ENCODE measurements at places on chromosomes 7 and 10.
A peak's percentile ranks its signal among the peaks of the same experiment; 100 is the strongest.

GRCh38 chr7:139720705-139721231 lies 57.0 kb downstream of the HIPK2 start:
- no peak for DNase-seq

DNA sequence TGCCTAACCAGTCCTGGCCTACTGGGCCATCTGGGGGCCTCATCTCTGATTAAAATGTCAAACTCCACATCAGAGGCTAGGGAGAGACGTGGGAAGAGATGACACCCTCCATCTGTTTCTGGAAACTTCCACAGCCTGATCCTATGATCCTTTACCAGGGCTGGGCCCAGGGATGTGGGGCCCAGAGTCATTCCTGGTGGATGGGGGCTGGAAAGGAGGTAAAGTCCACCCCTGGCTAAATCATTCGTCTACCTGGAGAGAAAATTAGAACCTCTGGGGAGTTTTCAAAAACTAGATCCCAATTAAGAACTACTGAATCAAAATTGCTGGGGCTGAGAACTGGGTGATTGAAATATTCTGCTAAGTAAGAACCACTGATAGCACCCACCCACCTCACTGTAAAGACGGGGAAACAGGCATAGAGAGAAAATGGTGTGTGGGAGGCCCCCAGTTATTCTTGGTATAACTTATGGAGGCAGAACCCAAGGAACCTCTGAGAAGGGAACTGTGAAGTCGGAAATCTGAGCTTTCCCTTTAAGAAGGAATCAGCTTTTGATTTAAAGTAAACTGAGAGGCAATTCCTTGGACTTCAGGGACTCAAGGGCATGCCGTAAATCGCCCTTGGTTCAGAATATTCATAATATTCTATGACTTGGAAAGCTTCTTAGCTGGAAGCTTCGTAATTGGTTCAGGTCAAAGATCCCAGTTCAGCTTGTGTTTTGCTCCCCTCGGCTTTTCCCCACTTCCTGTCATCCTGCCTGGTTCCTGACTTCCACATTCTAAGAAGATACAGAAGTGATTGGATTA lies 53.1 kb downstream of the PRKAG2 start:
- no peak for DNase-seq

DNA sequence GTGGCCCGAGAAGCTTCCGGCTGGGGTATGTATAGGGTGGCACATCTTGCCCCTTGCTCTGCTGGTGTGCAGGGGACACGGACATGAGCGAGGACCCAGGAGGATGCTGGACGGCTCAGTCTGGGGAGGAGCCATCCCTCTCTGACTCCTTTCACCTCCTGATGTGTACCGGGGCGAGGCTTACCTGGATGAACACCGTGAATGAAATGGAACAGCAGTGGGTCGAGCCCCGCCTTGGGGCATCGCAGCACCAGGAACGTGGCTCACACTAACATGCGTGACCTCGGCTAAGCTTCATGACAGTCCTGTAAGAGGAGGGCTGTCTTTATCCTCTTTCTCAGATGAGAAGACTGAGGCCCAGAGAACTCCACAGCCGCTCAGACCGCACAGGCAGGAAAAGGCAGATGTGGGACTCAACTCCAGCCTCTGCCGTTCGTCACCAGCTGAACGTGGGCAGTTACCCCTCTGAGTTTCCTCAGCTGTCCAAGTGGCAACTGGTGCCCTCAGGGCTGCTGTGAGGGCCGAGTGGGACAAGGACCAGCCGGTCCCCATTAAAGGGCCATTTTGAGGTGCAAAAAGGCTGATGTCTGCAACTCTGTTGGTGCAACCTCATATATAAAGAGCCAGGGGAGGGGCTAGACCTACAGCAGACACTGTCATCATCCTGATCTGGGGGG lies 54.5 kb downstream of the INSIG1 start:
- DNase-seq = no peak

- DNase-seq = no peak
Observed at GRCh38 chr7:29019387-29019786, 61.3 kb upstream of the TRIL start.

- DNase-seq = no peak
Observed at GRCh38 chr10:115829521-115830205, 443.3 kb downstream of the GFRA1 start.

DNA sequence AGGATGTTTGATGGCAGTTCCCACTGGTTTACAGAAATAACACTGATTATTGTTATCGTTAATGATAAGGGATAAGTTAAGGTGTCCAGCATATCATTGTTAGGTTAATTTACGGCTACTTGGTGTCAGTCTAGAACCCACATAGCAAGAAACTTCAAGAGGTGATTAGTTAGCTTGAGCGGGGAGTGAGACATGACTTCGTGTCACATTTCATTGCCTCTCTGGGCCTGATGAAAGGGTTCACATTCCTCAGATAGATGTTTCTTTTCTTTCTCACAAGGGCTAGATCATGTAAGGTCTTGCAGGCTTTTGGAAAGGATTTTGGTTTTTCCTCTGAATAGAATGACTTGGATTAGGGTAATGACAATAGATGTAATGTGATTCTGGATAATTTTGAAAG lies 26.7 kb downstream of the WAC start:
- no peak for DNase-seq

DNA sequence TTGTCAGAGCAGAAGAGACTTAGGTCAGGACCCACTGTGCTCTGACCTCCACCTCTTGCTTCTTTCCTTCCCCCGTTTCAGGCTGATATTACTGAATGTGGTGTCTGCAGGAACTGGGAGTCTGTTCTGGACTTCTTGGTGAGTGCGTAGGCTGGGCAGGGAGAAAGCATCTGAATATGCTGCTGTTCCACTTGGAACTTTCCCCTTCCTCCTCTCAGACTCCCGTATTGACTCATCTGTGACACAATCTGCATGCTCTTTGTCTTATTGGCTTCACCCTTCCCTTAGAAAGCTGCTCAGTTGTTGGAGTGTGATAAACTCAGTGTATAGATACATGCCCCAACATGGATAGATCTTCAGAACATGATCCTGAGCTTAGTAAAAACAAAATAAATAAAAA lies 137.6 kb upstream of the HABP2 start:
- no peak for DNase-seq

DNA sequence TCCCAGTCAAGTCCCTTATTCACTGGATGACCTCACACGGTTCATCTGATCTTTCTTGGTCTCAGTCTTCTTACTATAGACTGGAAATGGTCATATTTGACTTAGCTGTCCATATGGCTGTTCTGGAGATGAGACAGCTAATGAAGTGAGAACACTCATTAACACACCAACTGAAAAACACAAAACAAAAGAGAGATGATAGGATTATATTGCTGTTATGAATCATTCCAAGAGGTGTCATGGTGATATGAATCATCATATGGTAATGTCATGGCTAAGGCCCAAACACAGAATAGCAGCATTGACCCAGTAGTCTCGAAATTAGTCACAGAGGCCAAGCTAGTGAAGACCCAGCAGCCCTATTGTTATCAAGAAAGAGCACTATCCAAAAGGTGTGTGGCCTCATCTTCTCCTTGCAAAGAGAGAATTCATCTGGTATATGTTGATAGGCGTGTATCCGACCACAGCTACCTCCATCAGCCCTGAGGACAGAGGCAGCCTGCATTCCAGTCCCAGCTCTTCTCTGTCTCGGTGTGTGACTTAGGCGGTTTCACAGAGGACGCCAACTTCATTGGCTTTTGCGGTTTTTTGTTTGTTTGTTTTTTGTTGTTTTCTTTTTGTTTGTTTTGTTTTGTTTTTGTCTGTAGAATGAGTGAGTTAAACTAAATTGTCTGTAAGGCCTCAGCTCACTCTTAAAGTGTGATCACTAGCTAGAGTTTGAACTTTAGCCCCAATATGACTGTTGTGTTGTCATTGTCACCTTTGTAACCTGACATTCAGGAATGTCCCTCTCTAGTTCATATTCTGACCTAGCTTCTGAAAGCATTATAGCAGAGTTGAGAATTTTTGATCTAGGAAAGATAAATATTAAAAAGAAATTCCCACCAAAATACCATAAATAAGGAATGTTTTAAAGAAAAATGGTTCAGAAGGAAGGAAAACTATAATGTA lies 97.4 kb upstream of the PDCD4 start:
- peak; percentile 36 for DNase-seq

DNA sequence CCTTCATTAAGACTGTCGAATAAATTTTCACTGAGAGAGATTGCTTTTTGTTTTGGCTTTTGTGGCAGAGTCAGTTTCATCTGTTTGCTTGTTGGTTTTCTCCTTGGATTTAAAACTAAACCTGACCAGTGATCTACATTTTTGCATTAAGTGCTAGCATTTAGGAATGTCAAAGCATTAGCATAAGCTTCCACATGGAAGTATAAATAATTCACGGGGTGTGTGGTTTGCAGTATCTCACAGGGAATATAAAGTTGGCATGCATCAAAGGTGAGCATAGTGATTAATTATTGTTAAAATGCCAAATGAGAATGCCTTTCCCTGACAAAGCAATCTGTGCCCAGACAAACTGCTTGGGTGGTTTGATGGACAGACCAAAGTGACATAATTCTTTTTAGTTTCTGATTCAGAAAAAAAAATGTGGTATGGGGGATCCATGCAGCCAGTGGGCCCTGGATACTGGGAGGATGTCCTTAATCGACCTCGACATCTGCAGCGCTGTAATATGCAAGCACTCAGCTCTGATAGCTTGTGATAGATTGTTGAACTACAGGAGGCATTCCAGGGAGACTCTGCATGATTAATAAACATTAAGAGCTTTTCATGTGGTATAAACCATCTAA lies 339.3 kb upstream of the POM121L12 start:
- DNase-seq = no peak

GRCh38 chr7:102304668-102305067 lies 18.0 kb downstream of the SH2B2 start:
- DNase-seq = no peak

GRCh38 chr10:75035975-75036708 lies 75.3 kb upstream of the SAMD8 start:
- no peak for DNase-seq

- no peak for DNase-seq
Observed at GRCh38 chr7:36207451-36208291, 54.6 kb downstream of the EEPD1 start.

DNA sequence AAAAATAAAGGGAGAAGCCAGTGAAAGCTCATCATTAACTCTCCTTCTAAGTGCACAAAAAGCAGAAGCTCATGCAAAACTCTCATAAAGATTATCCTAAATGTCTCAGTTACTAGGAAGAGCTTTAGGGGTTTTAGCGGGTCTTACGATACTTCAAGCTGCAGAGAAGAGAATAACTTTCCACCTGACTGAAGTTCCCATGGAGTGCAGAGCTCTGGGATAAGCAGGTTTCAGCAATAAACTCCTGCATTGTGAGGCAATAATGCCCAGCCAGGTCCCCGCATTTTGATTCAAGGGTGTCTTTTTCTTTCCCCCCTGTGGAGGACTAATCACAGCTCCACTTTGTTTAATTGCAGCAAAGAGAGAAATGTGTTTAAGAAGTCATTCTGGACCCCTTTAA lies 241.9 kb upstream of the SP8 start:
- no peak for DNase-seq

- no peak for DNase-seq
Observed at GRCh38 chr10:44386546-44387052, 1.7 kb upstream of the CXCL12 start.

GRCh38 chr7:75806560-75807307 lies 6.9 kb downstream of the CCL24 start:
- DNase-seq = no peak

GRCh38 chr7:157005456-157006204 lies 4.8 kb downstream of the MNX1 start:
- no peak for DNase-seq

- peak; percentile 24 for DNase-seq
Observed at GRCh38 chr10:80260295-80261243, 28.9 kb downstream of the MAT1A start.

DNA sequence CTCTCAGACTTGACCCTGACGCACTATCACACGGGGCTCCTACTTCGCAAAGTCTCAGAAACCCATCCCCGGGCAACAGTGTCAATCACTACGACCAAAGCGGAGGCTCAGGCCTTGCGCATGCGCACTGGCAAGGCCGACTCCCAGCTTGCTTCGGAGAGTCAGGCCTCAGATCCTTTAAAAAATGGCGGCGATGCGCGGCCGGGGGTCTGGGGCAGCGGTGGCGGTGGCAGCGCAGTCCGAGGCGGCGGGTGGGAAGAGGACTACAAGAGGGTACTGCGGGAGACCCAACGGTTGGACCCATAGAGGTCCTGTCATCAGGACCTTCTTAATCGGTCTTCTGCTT lies 196.9 kb downstream of the ZNF716 start:
- no peak for DNase-seq

DNA sequence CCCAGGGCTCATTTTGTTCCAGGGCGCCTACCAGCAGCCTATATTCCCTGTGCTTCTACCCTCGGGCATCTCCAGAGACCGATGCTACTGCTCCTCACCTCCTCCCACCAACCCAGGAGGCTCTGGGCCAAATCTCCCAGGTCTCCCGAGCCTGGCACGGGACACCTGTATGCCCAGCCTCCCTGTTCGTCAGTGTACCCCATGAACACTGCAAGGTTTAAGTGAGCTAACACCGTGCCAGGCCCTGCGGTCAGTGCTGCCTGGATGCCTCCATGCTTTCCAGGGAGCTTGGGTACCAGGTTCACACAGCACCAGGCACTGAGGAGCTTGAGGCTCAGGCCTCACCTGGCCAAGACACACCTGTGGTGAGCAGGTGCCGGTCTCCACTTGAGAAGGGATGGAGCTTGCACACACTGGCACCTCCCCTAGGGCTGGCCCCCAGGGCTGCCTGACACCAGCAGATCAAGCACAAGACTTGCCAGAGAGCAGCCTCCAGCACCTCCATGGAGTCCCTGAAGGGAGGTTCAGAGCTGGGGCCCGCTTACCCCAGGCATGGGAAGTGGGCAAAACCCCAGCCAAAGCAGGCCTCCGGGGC lies 80.3 kb downstream of the FAM53B start:
- DNase-seq = no peak

GRCh38 chr10:62924344-62924748 lies 108.2 kb upstream of the EGR2 start:
- no peak for DNase-seq

DNA sequence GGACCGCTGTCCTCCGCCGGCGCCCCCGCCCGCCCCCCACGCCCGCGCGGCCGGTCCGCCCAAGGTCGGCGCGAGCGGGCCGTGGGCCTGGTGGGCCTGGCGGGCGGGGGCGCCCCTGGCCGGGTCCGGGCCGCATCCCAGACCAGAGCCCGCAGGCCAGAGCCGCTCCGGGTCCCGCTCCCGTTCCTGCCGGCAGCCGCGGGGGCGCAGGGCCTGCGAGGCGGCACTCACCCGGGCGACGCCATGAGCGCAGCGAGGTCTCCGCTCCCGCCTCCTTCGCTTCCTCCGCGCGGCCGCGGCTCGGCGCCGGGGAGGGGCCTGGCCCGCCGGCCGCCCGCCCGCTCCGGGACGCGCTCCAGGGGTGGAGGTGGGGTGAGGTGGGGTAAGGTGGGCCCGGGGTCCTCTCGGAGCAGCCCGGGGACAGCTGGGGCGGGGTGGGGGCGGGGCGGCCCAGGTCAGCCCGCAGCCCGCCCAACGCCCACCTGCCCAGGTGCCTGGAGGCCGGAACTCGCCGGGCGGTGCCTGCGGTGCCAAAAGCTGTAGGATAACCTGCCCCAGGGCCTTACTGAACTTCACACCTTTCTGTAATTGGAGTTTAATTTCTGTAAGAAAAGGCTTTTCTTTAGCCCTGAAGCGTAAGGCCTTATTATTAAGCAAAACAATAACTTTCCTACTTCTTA lies at the start of gene URGCP:
Gene URGCP, minus strand, starts transcription at position 266 of the 680 bp plus-strand sequence. Its CDS starts 21 bp downstream, at position 245.
- DNase-seq = no peak

- DNase-seq = no peak
Observed at GRCh38 chr7:25303281-25304181, 75.2 kb upstream of the NPVF start.

- DNase-seq = no peak
Observed at GRCh38 chr10:119176166-119176565, 2.4 kb downstream of the PRDX3 start.

All from stimulated activated CD4-positive, alpha-beta T cell treated with anti-CD3 and anti-CD28 coated beads, Interleukin-15, amount 100 ng/mL, for 48 hours (primary cell).